MV-4-11 (cell line): ENCODE measurements at places on chromosomes 2 and 18.

DNA sequence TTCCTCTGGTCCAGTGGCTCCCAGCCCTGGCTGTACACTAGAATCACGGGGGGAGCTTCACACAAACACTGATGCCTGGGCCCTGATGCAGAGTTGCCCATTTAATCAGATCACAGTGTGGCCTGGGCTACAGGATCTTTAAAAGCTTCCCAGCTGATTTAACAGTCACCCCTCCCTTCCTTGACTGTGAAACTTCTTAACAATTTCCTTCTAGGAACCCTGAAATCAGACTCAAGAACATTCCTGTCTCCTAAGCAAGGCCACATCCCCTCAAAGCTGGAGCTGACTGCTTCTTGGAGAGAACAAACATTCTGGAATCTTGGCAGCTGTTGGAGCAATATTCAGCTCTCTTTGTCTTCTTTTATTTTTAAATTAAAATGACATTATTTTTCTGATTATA lies 88.7 kb downstream of the ADD2 start:
- DNase-seq: no peak

- DNase-seq: no peak
Observed at GRCh38 chr2:74935975-74936391, 22.5 kb upstream of the POLE4 start.

GRCh38 chr18:64334748-64335147 lies 185.9 kb upstream of the LINC00305 start:
- DNase-seq: no peak

DNA sequence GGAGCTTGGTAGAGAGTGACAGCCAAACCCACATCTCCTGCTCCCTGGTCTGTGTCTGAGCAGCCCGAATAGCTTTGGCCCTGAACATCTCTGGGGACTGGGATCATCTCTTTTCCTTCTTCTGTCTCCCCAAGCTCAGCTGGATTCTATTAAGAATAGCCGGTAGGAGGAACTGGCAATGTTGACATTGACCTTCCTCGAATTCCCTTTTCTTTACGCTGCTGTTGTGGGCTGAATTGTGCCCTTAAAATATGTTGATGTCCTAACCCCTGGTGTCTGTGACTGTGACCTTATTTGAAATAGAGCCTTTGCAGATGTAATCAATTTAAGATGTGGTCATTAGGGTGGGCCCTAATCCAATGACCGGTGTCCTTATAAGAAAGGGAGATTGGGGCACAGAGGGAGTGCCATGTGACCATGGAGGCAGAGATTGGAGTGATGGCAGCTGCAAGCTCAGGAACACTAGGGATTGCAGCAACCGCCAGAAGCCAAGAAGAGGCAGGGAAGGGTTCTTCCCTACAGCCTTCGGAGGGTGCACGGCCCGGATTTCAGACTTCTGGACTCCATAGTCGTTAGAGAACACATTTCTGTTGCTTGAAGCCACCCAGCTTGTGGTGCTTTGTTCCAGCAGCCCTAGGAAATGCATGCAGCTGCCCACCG lies 5.8 kb upstream of the SFTPB start:
- DNase-seq: no peak

- DNase-seq: no peak
Observed at GRCh38 chr2:71794611-71795010, 341.2 kb downstream of the DYSF start.

DNA sequence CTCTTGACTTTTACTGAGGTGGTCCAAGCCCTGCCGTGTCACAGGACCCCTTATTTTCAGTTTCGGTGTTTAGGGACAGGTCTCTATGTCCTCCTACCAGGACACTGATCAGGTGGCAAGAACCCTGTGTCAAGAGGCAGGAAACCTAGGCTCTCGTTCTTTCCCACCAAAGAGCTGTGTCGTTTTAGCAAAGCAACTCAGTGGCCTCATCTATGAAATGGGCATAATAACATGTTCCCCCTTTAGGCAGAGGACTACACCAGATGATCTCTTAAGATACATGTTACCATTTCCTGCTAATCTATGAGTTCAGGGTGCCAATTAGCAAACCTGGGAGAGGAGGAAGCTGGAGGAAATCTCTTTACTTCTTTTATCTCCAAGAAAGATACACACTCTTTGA lies 1.9 kb downstream of the RAB31 start:
- DNase-seq: no peak

GRCh38 chr2:60280238-60280637 lies 273.2 kb downstream of the BCL11A start:
- DNase-seq: peak; percentile 24

DNA sequence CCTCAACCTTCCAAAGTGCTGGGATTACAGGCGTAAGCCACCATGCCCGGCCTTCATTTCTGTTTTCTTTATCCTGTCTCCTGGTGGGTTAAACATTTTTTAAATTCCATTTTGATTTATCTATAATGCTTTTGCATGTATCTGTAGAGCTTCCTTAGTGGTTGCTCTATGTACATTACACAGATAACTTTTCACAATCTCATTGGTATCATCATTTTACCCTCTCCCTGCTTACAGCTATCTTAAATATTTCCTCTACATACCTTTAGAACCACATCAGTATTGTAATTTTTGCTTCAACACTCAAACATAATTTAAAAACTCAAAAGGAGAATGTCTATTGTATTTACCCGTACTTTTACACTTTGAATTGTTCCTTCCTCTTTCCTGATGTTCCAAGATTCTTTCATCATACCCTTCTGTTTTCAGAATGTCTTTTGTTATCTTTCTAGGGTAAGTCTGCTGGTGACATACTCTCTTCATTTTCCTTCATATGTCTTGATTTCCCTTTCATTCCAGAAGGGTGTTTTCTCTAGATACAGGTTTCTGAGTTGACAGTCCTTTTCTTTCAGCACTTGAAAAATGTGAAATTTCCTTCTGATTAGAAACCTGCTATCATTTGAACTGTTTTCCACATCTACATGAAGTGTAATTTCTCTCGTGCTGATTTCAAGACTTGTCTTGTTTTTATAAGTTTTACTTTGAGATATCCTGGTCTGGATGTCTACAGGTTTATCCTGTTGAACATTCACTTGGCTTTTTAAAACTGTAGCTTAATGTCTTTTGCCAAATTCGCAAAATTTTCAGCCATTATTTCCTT lies 21.9 kb downstream of the PPP3R1 start:
- DNase-seq: peak; percentile 28

DNA sequence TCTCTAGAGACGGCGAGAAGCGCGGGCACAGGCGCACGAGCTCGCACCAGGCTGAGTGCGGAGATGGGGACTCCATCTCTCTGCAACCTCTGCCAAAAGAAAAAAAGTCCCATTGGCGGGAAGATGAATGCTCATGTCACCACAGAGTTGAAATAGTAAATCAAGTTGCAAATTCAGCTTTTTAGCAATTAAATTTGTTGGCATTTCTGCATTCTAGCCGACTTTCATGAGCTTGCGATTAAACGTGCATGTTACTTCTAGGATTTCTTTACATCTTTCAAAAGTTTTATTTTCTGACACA lies 588 bp downstream of the CHAC2 start:
- DNase-seq: peak; percentile 33

DNA sequence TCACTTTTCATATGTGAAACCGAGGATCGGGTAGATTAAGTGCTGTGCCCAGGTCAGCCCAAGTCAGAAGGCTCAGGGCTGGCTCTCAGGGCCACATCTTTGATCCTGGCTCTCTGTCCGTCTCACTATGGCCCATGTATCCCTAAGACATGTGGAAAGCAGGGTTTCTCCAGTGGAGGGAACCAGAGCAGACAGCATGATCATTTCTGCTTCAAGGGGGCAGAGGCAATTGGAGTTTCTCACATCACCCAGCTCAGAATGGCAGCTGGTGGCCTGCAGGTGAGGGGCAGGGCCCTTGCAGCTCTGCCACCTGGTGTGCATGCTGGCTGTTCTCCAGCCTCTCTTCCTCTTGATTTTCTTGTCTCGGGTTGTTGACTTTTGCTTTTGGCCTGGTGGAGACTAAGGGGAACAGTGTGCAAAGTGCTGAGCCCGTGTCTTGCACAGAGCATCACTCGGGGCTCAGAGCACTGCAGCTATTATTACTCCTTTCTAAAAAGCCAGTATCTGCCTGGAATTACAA lies 27.0 kb downstream of the LDLRAD4 start:
- no peak for DNase-seq

DNA sequence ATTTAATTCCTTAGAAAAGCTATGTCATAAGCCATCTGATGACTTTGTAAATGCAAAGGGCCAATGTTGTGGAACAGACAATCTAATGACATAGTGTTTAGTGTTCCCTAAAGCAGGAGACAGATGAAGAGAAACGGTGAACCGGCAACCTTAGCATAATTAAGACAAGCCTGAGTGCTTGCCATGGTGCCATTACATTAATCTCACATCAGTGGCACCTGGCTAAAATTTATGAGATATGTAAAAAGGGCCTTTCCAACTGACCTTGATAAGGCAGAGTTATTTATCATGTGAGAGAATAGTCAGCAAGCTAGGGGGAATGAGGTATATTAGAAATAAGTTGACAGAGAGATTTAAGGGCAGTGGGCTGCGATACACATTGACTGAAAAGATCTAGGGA lies 261.8 kb downstream of the ERBB4 start:
- DNase-seq: no peak

- DNase-seq: no peak
Observed at GRCh38 chr2:132881546-132881945, 211.5 kb upstream of the LYPD1 start.
